ENCODE measurements at places on chromosomes 3 and 15.

- DNase-seq, result no peak
Observed at GRCh38 chr3:63089751-63090132, 188.4 kb upstream of the SYNPR start.

DNA sequence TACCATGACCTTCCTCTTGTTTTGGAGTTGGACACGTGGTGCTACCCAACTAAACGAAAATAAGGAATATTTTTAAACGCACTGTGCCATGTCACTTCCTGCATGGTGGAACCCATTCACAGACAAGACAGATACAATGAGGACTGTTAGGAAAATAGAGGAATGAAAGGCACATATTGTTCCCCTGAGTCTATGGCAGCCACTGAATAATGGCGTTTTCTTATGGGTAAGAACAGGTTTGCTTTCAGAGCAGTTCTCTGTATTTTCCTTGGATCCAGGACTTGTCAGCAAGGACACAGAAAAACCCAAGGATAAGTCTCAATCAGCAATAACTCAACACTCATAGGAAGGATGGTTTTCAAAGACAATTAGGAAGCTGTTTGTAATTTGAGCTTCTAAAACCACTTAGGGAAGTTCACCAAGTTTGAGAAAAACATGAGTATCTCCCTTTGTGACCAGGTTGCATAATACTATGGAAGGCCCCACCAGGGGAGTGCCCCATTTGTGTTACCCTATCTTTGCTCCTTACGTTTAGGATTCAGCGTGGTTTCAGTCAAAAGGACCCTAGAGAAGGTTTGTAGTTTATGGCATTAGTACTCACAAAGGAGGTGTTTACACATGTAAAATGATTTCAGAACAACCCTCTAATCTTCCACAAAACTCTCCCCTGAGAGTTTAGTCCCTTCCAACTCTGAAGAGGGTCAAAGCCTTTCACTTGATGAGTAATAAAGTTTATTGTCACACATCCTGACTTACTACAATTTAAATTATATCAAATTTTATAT is 487.2 kb upstream of the ATP11B start:
- no peak for DNase-seq

GRCh38 chr3:188171682-188172467 is 17.9 kb downstream of the LPP start:
- no peak for DNase-seq

DNA sequence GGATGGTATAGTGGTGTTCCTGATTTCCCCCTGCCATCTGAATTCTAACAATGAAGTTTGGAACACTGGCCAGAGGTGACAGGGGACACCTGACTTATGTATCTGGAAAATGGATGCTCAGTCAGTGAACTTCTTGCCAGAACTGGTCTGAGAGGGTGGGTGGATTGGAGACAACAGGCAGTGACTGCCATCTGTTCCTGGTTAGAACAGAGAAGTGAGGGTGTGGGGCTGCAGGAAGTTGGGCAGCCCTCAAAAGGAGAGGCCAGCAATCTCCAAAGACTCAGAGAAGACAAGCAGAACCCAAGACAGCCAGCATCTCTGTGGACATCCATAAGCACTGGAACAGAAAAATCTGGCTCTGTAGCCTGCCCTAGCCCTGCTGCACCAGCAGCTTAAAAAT is 50.5 kb downstream of the ANP32A start:
- no peak for DNase-seq

- DNase-seq, result no peak
Observed at GRCh38 chr15:85897895-85898717, 103.4 kb upstream of the KLHL25 start.

DNA sequence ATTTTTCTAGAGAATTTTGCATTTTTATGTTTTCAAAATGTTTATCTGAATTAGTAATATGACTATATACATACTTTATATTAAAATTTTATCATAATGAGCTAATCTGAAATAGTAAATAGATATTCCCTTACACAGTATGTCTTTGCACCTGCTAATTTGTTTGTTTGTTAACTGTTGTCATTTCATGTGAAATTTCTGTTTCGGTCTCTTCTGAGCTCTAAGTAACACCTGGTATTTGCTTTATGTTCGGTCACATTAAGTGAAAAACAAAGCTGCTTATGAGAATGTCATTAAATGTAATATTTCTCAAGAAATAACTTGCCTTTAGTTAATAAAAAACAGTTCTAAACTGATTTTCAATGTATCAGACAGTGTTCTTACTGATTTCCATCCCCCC is 61.1 kb downstream of the FNDC3B start:
- no peak for DNase-seq

- DNase-seq, result no peak
Observed at GRCh38 chr3:10911350-10912002, 81.1 kb upstream of the SLC6A1 start.

DNA sequence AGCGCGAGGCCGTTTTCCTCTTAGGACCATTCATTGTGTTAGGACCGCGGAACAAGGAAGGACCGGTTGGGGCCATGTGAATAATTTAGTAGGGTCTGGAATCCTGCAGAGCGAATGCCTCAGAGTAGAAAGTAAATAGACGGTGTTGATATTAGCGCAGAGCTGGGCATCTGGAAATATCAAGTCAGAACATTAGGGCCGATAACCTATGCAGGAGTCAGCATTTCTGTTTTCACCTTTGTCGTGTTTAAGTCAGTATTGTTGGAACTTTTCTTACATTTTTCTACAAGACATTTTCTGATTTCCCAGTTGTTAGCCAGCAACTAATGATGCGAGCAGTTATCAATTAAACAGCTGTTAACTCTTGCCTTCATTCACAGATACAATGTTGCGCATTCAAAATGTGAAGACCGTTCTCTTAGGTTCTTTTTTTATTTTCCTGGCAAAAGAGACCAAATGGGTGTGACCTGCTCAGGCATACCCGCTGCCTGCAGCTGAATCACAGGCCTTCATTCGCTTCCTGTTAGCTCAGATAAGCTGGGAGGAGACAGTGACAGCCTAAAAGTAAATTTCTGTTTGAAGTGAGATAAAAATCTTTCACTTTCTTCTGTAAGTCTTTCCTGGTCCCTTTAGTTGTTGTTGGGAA is 966 bp upstream of the PKM start:
- peak; percentile 61 for DNase-seq

DNA sequence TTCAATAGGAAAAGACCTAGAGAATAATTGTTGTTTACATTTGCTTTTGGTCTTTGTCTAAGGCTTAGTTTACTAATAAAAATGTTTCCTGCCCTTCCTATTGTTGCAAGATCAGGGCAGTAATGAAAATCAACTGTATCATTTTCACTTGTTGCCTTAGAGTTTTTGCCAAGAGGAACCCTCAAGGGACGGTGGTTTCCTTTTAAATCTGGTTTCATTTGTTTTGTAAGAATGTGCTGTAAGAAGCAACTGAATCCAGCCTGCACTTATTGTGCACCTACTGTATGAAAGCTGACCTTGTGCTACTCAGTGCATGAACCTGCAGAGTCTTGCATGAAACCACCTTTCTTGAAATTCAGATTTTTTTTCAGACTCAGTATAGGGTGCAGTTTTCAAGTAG is 5.3 kb downstream of the IGF1R start:
- no peak for DNase-seq

DNA sequence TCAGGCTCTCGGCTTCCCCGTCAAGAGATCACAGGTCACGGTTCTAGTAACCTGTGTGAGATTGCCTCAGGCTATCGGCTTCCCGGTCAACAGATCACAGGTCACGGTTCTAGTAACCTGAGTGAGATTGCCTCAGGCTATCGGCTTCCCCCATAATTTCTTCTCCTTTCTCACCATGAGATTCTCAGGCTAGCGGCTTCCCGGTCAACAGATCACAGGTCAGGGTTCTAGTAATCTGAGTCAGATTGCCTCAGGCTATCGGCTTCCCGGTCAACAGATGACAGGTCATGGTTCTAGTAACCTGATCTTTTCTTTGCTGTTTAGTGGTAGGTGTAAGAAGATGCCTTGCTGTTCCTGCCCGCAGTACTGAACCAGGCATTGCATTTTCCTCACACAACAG is 418.2 kb upstream of the ZNF717 start:
- no peak for DNase-seq

DNA sequence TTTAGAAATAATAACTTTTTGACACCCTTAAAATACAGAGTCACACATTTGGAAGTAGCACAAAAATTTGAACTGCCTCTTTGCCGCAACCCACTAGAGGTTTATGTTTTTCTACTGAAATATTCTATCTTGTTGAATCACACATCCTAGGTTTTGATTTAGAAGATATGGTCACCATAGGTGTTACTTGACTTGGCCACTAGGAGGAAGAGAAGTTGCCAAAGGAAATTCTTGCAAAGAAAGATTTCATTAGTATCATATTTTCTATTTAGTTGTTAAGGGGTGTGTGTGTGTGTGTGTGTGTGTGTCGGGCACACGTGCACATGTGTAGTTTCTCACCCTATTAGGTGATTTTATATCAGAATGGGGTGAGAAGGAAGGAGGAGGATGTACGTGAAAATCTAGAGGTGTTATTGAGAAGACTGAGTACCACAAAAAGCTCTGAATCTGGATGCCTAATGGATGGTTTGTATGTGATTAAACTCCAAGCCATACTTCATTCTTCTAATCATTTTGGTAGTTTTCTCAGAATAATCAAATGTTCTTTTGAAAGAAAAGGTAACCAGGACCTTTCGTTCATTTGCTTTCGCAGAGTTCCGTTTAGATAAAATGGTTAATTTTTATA is 31.5 kb downstream of the ZFAND6 start:
- DNase-seq, result no peak

- peak; percentile 50 for DNase-seq
Observed at GRCh38 chr15:71136159-71136783, 21.0 kb downstream of the THSD4 start.

GRCh38 chr3:190546881-190547510 is 33.1 kb downstream of the IL1RAP start:
- no peak for DNase-seq

GRCh38 chr3:112338021-112338726 is 5.2 kb downstream of the CD200 start:
- DNase-seq, result no peak

- no peak for DNase-seq
Observed at GRCh38 chr3:135918600-135918999, 46.9 kb upstream of the PPP2R3A start.

- DNase-seq, result no peak
Observed at GRCh38 chr3:46400000-46400734, 6.7 kb downstream of the CCR5AS start.

DNA sequence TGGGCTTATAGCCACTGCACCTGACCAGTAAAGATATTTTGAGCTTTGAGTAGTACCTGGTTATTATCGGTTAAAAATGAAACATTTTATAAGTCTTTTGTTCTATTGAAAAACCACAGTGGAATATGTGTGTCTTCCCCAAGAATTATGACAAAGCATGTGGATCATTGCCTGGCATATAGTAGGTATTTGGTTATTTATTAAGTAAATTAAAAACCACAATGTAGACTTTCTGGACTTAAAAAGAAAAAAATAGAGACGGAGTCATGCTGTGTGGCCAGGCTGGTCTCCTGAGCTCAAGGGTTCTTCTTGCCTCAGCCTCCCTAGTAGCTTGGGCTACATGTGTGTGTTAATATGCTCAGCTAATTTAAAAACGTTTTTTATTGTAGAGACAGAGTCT is 43.5 kb downstream of the UBE2E2 start:
- no peak for DNase-seq

DNA sequence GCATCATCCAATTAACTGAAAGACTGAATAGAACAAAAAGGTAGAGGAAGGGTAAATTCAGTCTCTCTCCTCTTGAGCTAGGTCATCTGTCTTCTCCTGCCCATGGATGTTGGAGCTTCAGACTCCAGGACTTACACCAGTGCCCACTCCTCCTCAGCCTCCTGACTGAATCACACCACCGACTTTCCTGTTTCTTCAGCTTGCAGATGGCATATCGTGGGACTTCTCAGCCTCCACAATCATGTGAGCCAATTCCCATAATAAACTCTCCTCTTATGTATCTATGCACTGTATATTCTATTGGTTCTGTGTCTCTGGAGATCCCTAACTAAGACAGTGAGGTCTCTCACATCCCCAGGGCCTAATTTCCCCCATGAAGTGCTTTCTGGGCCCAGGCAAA is 140.4 kb downstream of the CD47 start:
- DNase-seq, result no peak

DNA sequence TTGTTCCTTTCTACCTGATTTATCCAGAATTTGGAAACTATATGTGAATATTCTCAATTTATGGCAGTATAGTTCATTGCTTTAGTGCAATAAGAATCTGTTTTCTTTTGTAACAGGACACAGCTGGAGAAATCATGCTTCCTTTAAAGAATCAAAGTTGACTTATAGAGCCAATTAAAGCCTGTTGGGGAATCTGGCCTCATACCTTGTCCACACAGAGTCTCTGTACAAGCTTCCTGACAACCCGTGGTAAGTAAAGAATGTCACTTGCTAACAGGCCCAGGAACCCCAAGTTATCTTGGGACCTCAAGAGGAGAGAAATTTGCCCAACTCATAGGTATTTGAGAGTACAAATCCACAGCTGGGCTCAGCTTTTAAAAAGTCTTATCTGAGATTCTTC is 10.2 kb downstream of the ZNF445 start:
- no peak for DNase-seq

DNA sequence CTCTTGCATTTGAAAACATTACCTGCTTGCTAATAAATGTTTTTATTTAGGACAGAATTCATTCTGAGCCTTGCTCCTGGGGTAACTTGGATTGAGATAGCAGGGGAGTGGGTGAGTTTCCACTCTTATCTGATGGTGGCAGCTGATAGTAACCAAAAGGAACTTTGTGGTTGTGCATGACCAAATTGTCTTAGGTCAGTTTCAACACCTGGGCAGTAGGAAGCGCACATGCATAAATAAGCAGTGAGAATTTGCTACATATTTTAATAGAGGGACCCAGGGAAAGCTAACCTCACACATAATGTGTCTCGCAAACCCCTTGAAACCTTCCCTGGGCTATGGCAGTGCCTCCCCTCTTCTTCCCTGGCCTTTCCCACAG is 65.4 kb upstream of the XCR1 start:
- no peak for DNase-seq

DNA sequence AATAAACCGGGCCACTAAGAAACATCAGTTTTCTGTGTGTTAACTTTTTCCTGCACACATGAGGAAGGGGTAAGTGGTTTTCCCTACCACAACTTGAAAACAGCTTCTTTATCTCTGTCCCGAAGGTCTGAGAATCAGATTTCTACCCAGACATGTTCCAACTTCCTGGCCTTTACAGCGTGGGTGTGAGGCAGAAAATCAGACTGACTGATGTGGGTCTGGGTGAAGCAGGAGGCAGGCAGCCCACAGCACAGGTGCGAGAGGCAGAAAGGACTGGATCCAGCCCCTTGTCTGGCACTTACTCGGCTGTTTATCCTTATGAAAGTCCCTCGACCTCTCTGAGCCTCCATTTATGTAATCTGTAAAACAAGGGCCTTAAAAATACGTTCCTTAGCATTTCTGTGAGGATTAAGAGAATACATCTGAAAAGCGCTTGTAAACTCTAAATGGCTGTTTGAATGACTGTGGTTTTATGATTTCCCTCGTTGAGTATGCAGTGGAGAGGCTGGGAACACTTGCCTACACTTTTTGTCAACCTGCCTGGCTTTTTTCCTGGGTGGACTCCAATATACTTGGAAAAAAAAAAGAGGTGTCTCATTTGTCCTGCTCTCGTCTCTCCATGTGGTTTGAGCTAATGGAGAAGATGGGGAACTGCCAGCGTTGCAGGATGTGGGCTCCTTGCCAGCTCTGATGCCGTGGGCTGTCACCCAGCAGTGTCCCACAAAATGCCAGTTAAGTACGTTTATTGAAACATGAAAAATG is 3.1 kb downstream of the AGBL1 start:
- DNase-seq, result no peak

GRCh38 chr3:56980243-56980642 is 80.2 kb upstream of the SPATA12 start:
- no peak for DNase-seq

GRCh38 chr3:27559381-27559780 is 75.2 kb upstream of the SLC4A7 start:
- no peak for DNase-seq

GRCh38 chr15:39433376-39433775 is 147.5 kb upstream of the THBS1 start:
- DNase-seq, result no peak

All from GM04504 (cell line).